Globus pallidus (tissue), 1 donor: ENCODE measurements at places on chromosomes 7 and 10.

DNA sequence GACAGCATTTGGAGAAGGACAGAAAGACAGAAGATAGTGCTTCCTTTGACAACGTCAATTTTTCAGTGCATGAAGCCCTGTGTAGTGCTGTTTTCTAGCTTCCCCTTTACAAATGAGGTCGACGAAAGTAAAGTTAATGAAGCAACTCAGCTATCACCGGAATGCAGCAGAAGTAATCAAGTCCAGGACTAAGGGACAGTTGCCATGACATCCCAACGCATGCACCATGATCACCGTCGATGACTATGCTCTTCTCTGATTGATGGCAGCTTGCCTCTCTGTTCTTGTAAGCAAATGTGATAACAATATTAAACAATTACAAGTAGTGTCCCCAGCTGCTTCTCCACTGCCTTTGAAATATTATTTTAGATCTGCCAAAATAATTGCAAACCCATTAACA is 205.8 kb downstream of the FRMD4A start:
- DNase-seq: no peak

DNA sequence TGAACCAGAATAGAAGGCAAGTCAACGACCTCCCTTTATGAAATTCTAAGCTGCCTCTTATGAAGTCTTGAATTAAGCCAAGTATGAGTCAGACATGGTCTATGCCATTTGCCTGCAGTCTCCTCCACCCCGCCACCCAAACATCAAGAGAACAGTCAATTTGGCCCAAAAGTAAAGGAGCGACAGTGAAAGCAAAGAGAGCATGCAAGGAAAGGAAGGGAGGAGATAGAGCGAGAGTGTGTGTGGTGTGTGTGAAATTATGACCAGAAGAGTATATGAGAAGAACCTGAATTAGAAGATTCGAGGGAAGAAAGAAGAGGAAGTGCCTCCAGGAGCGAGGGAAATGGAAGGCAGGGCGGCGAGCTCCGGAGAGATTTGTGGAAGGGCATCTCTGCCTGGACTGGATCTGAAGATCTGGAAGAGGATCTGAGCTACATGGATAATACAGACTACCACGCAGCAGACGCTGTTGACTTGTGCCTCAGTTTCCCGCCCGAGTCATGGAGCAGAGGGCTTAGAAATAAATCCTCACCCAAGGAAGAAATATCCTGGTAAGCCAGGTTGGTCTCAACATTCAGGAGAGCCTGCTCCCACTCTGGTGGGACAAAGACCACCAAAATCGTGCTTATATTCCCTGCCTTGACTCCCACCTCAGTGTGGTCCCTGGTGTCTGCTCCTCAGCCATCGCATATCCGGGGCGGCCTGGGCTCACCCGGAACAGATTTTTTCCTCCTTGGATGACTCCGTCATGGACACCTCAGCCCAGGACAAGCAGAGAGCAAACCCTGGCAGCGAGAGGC is 459 bp downstream of the ZDHHC6 start:
- no peak for DNase-seq

DNA sequence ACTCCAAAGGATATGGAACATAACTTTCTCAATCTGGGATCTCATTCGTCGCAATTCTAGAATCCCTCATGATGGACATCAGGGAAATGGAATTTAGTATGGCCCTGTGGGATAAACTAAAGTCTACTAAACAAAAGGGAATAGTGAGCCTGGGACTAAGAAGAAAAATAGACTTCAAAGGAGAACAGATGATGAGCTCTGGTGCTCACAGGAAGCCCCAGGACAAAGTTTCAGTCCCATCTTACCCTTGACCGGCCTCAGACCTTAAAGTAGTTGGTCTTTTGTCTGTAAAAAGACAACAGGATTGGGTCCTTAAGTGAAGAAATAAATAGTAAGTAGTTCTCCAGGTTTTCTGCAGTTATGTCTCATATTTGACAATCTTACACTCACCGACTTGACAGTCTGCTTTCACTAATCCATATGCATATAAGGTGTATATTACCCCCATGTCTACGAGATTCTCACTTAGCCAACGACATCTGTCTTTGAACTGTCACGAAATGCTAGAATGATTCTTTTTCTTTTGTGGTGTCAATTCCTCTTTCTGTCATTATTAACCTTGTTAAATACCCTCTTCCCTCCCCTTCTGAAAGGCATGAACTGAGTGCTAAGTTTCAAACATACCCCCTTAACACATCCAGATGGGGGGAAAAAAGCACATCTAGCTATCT is 10.9 kb upstream of the IKZF1 start:
- no peak for DNase-seq

DNA sequence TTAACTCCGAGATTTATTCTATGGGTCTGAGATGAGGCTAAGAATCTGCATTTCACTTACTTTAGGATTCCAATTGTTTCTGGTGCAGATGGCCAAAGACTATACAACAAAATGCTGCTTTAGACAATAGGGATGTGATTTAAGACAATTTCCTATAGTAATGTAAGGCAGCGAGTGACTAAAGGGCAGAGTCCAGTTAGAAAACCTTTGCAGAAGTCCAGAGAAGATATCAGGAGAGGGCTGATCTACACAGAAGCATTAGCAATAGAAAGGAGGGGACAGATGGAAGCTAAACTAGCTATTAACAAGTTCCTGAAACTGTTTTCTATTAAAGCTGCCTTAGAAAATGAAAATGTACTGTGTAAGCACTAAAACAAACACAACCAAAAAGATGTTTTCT is 398.9 kb downstream of the DGKB start:
- DNase-seq: no peak

GRCh38 chr7:112010109-112010508 is 196.1 kb downstream of the DOCK4 start:
- no peak for DNase-seq

DNA sequence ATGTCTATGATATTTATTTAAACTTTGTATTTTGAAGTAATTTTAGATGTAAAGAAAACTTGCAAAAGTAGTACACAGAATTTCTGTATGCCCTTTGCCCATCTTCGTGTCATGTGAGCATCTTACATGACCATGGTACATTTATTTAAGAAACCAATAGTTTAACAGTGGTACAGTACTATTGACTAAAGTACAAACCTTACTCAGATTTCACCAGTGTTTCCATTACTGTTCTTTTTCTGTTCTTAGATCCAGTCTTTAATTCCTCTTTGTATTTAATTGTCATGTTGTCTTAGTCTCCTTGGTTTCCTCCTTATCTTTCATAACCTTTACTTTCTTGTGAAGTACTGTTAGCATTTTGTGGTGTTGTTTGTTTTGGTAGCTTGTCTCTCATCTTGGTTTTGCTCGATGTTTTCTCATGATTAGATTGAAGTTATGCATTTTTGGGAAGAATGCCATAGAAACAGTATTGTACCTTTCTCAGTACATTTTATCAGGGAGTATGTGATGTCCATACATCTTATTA is 24.1 kb downstream of the TAX1BP1 start:
- no peak for DNase-seq

DNA sequence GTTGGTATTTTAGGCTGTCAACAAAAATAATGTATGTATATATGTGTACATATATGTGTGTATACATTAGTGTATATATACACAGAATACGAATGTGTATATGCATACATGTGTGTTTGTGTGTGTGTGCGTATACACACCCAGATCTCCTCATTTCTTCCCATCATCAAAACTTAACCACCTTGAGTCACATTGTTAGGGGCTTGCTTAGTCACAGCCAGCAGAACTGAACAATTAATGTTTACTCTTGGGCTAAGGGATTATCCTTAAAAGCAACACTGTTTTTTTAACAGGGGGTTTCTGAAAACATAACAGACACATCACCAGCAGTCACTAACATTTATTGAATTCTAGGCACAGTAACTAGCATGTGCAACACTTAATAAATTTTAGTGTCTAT is 83.0 kb upstream of the ASAH2 start:
- no peak for DNase-seq

- no peak for DNase-seq
Observed at GRCh38 chr7:149330914-149331567, 69.0 kb downstream of the ZNF783 start.

DNA sequence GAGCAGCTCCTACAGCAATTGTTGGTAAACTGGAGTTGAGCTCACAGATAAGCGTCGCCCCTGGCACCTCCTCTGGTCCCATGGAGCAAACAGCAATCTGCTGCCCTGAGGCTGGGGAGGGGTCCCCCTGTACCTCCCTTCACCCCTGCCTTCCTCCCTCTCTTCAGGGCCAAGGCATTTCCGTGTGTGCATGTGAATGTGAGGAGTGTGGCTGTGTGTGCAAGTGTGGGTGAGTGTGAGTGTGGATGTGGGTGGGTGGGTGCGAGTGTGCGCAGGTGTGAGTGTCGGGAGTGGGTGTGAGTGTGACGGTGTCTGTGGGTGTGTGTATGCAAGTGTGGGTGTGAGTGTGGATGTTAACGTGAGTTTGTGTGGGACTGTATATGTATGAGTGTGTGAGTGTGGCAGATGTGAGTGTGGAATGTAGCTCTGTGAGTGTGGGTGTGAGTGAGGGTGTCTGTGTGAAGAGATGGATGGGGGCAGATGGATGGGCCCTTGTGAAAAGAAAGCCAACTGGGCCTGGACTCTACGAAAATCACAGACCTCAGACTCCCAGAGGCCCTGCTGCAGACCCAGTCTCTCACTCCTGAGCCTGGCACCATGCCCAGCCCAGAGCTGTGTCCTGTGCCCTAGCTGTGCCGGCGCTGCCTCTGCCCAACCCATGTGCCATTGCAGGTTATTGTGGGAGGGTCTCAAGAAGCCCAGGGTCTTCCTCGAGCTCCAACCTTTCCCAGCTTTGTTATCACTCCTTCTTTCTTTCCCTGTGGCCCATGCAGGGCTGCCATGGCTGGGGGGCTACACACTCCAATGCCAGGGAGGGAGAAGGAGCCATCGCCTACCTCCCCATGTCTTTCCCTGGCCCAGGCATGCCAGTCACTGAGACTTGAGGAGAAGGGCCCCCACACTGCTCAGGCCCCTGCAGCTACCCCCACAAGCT is 73.9 kb downstream of the GRID1 start:
- DNase-seq: peak; percentile 55

- DNase-seq: no peak
Observed at GRCh38 chr7:132491391-132491945, 84.8 kb downstream of the PLXNA4 start.

DNA sequence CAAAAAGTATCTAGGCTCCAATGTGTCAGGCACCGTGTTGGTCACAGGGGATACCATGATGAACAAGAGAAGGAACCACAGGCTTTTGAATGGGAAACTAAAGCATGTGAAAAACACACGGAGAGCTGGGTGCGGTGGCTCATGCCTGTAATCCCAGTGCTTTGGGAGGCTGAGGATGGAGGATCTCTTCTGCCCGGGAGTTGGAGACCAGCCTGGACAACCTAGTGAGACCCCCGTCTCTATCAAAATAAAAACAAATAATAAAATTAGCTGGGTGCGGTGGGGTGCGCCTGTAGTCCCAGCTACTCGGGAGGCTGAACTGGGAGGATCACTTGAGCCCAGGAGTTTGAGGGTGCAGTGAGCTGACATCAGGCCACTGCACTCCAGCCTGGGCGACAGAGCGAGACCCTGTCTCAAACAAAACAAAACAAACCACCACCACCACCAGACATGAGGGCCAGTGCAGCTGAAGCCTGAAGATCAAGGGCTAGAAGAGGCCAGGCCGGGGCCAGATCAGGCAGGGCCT is 611 bp upstream of the COPS6 start:
- DNase-seq: no peak

DNA sequence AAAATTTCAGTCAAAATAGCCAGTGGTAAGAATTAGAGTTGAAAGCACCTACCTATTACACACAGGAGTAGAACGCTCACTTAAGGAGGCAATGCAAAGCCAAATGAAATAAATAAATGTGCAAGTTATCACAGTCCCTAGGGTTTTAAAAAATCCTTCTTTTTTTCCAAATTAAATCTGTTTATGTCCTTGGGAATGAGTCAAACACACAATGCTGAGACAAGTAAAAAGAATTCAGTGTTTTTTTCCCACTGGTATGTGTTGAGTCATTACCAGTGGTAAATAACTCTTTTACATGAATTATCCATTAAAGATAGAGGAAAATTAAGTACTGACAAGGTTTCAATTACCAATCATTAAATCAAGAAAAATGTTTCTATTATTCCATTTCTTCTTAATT is 438.6 kb downstream of the TNS3 start:
- DNase-seq: no peak

DNA sequence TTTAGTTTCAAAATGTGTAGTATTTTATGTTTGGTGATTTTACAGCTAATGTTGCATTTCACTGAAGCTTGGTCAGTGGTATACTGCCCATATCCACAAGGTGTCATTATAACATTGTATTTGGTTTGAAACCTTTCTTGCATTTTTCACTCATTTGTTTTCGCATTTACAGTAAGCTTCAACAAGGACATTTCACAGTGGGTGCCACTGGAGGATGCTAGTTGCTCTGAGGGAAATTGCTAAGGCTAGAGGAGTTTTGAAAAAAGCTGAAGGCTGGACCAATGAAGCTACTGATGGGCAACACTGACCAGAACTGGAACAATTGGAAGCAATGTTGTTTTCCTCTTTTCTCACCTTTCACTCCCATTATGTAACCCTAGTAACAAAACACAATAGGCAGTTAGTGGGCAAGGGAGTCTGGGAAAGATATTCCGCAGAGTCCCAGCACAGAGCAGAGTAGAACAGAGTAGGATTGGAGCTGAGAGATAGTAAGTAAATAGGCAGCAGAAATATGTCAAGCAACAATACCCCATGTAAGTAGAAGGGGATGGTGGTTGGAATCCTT is 23.6 kb upstream of the SRI start:
- peak; percentile 44 for DNase-seq

- no peak for DNase-seq
Observed at GRCh38 chr10:88017781-88018180, 154.4 kb downstream of the PTEN start.

GRCh38 chr10:48461623-48462481 is 143.0 kb downstream of the ARHGAP22 start:
- no peak for DNase-seq

- no peak for DNase-seq
Observed at GRCh38 chr10:49502358-49502757, 36.6 kb downstream of the ERCC6 start.

GRCh38 chr7:88546808-88547207 is 212.7 kb upstream of the ZNF804B start:
- DNase-seq: peak; percentile 21

DNA sequence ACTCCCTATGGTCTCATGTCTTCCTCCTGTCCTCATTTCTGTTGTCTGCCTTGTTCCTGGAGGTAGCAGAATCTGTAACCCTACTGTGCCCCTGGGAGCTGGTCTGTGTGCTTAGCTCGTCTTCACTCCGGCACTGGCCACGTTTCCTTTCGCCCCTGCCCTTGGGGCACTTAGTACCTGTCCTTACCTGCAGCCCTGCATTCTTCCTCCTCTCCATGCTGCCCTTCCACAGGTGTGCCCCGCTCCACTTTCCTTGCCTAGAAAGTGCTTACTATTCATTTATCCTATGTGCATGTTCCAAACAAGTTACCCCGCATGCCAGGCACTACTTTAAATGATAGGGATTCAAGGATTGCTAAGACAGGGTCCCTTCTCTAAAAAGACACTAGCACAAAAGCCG is 199.9 kb upstream of the ZMIZ1 start:
- DNase-seq: no peak

DNA sequence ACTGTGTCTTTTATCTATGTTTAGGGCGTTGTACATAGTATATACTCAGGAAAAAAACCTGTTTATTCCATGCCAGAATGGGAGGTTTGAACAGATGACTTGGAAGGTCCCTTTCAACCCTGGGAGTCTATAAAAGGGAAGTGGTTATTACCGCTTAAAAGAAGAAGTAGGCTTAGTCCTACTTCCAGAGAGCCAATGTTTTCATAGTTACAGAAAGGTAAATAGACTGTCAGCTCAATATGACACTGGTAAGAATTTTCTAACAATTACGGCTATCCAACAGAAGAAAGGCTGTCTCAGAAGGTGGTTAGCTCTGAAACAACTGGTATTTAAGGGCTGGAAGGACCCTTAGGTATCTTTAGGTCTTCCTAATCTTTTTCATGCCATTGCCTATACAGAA is 1.1 kb upstream of the TFAM start:
- peak; percentile 27 for DNase-seq
